Activated T-cell treated with anti-CD3 and anti-CD28 coated beads, Interleukin-2, amount 50 U/mL, for 1 hour (primary cell): ENCODE measurements at places on chromosomes 4 and X.
A peak's percentile ranks its signal among the peaks of the same experiment; 100 is the strongest.

- no peak for DNase-seq
Measured at GRCh38 chr4:21722157-21722839, 226.3 kb downstream of the KCNIP4 start.

- DNase-seq = no peak
Measured at GRCh38 chrX:30822068-30822681, 66.9 kb downstream of the TAB3 start.

DNA sequence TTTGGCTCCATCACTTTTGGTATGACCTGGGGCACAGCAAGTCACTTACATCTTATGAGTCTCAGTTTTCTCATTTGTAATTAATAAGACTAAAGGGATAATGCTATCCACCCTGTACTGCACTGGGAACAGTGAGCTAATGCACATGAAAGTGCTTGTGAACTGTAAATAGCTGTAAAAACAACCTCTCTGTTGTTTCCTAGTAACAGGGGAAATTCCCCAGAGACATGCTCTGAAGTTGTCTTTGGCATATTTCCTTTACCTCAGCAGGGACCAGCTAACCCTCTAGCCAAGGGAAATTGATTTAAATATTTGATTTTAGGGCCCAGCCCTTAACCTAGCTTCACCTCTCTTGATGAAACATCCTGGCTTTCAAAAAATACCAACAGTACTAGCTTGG lies 6.1 kb upstream of the CYSLTR1 start:
- DNase-seq = no peak

GRCh38 chr4:131430302-131430701 lies 1718.8 kb upstream of the PCDH10 start:
- DNase-seq = no peak

DNA sequence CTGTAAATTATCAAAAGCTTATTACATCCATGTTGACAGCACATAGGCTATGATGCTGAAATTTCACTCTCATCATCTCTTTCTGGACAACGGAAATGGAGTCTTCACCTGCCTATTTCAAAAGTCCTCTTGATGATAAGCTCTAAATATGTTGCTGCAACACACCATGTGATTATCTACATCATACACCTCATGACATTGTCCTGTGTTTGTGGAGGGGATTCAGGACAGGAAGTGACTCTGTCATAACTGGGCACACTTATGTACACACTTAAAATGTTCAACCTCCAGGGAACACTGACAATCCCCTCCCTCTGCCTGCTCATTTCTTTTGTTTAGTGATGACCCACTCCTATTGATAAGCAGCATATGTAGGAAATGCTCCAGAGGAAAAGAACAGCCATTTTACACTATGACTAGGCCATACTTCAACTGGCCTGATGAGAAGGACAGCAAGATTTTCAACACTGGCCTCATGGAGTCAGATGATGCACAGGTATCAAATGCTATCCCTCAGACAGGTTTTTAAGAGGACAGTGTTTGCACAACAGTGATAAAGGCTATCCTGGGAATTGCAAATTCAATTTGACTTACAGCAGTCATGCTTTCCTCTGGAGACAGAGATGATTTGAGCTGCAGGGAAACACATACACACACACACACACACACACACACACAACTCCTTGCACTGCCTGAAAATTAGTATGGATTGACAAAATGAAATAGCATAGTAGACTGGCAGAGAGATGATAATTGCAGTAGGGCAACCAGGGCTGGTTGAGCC lies 163.3 kb upstream of the RASGEF1B start:
- no peak for DNase-seq

- DNase-seq = peak; percentile 86
Measured at GRCh38 chrX:154368630-154369448, 5.6 kb downstream of the FLNA start.

- DNase-seq = no peak
Measured at GRCh38 chrX:67673741-67674274, 130.0 kb downstream of the AR start.

- DNase-seq = no peak
Measured at GRCh38 chrX:132751063-132751690, 207.3 kb downstream of the HS6ST2 start.
